ENCODE measurements at places on chromosomes 2 and 18.
A peak's percentile ranks its signal among the peaks of the same experiment; 100 is the strongest.

DNA sequence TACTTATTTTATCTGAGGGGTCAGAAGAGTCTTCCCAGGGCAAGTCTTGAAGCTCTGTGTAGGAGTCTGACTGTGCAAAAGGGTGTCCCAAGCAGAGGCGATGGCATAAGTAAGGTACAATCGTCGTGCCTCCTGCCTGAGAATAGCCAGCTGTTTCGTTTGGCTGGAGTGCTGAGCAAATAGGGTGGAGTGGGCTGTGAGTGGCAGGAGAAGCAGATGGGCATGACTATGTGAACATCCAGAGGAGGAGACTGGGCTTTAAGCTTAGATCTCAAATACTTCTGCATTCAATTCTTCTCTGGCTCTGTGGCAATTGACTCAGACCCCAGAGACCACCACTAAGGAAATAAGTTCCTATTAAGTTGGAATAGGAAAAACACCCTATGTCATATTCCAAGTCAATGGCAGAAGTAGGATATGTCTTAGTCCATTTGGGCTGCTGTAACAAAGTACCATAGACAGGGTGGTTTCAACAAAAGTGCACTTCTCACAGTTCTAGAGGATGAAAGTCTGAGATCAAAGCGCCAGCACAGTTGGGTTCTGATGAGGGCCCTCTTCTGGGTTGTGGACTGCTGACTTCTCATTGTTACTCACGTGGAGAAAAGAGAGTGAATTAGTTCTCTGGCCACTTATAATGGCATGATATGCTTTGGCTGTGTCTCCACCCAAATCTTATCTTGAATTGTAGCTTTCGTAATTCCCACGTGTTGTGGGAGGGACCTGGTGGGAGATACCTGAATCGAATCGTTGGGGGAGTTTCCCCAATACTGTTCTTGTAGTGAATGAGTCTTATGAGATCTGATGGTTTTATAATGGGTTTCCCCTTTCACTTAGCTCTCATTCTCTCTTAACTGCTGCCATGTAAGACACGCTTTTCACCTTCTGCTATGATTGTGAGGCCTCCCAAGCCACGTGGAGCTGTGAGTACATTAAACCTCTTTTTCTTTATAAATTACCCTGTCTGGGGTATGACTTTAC, 120.2 kb downstream of the LPIN1 start:
- no peaks in the 10 kb centered on the region for H3K27me3 ChIP-seq
- H3K36me3 ChIP-seq, result no peaks in the 10 kb centered on the region
- no peak overlapping the region for H3K4me3 ChIP-seq

GRCh38 chr2:26982102-26982742, 11.8 kb downstream of the MAPRE3 start:
- no peak overlapping the region for H3K4me3 ChIP-seq
- H3K36me3 ChIP-seq, result no peaks in the 10 kb centered on the region
- H3K4me1 ChIP-seq, result no peaks in the 10 kb centered on the region
- H3K27ac ChIP-seq, result no peak overlapping the region
- H3K27me3 ChIP-seq, result peaks cover 29% of the 10 kb centered on the region

GRCh38 chr18:28158083-28158581, 18.8 kb downstream of the CDH2 start:
- no peak overlapping the region for H3K27ac ChIP-seq
- no peaks in the 10 kb centered on the region for H3K27me3 ChIP-seq
- H3K36me3 ChIP-seq, result no peaks in the 10 kb centered on the region
- DNase-seq, result no peak
- no peaks in the 10 kb centered on the region for H3K4me1 ChIP-seq

DNA sequence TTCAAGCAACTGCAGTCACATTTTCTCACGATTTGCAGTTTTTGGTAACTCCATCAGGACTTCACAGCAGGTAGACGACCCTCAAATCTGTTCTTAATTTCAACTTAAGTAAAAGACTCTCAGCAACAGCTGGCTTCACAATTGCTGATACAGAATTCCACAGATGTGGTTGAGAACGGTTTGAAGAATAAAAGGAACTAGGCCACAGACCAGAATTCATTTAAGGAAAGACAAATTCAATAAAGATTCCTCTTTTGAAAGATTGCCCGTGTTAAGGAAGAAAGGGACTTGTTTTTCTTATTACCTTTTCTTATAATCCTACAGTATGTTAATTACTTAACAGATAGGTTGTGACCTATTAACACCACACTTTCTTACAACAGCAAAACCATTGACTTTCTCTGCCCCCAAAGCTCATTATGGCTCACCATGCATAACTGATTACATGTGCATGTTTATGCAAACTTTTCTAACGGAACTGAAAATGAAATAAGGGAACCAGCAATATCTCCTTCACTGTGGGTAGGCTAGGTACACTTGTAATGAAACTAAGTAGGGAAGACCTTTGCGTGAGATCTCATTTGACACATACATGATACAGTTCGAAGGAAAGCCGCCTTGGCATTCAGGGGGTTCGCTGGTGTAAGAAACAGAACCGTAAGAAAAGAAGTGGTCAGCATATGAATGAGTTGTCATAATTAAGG, 4.7 kb upstream of the ZNF516 start:
- no peak overlapping the region for H3K4me3 ChIP-seq
- no peak for DNase-seq
- no peak overlapping the region for H3K27ac ChIP-seq

- H3K27me3 ChIP-seq, result no peaks in the 10 kb centered on the region
- peaks cover 47% of the 10 kb centered on the region for H3K4me1 ChIP-seq
- no peak overlapping the region for H3K4me3 ChIP-seq
- H3K27ac ChIP-seq, result peak overlapping the region; percentile 73
Measured at GRCh38 chr2:136375017-136375901, 257.3 kb upstream of the CXCR4 start.

GRCh38 chr2:199581935-199582360, 124.2 kb upstream of the SATB2 start:
- no peak for DNase-seq
- no peaks in the 10 kb centered on the region for H3K27me3 ChIP-seq
- H3K4me1 ChIP-seq, result no peaks in the 10 kb centered on the region
- no peaks in the 10 kb centered on the region for H3K36me3 ChIP-seq

- no peaks in the 10 kb centered on the region for H3K4me1 ChIP-seq
- no peak overlapping the region for H3K27ac ChIP-seq
- no peaks in the 10 kb centered on the region for H3K27me3 ChIP-seq
- H3K36me3 ChIP-seq, result no peaks in the 10 kb centered on the region
- no peak overlapping the region for H3K4me3 ChIP-seq
- no peak for DNase-seq
Measured at GRCh38 chr18:12251311-12251710, 2.9 kb upstream of the CIDEA start.

- no peaks in the 10 kb centered on the region for H3K4me1 ChIP-seq
- no peak for DNase-seq
- no peak overlapping the region for H3K4me3 ChIP-seq
- peaks cover 40% of the 10 kb centered on the region for H3K27me3 ChIP-seq
- H3K27ac ChIP-seq, result no peak overlapping the region
Measured at GRCh38 chr2:37665604-37666362, 5.7 kb downstream of the CDC42EP3 start.

GRCh38 chr2:44546459-44547127, 184.8 kb downstream of the CAMKMT start:
- no peaks in the 10 kb centered on the region for H3K36me3 ChIP-seq
- H3K27me3 ChIP-seq, result no peaks in the 10 kb centered on the region
- no peak for DNase-seq
- H3K27ac ChIP-seq, result no peak overlapping the region
- no peak overlapping the region for H3K4me3 ChIP-seq

- H3K36me3 ChIP-seq, result no peaks in the 10 kb centered on the region
- no peak overlapping the region for H3K4me3 ChIP-seq
- H3K27me3 ChIP-seq, result no peaks in the 10 kb centered on the region
Measured at GRCh38 chr2:50649626-50650402, 382.1 kb downstream of the NRXN1 start.

- H3K4me1 ChIP-seq, result peaks cover 41% of the 10 kb centered on the region
Measured at GRCh38 chr2:230863442-230864121, 1.2 kb upstream of the ITM2C start.

GRCh38 chr2:72994991-72995380, 76.5 kb downstream of the SFXN5 start:
- H3K27me3 ChIP-seq, result no peaks in the 10 kb centered on the region
- H3K4me3 ChIP-seq, result no peak overlapping the region
- DNase-seq, result no peak

- H3K4me3 ChIP-seq, result no peak overlapping the region
- H3K27ac ChIP-seq, result no peak overlapping the region
- H3K27me3 ChIP-seq, result no peaks in the 10 kb centered on the region
- DNase-seq, result no peak
Measured at GRCh38 chr2:32863803-32864202, 83.0 kb upstream of the LTBP1 start.

DNA sequence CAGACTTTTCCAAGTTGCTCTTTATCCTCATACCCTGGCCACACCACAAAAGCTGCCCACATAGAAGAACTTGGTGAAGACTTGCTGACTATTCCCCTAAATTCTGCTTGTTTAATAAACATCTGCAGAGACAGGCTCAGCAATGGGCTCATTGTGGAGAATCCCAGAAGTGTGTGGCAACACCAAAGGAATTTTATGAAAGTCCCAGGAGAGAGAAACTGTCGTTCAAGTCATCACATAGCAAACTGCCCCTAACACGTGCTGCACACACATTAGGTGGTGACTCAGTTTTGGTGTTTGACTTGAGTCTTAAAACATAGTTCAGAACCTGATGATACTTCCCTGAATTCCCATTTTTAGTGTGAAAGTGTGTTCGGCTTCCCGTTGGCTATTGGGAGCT, 38.6 kb downstream of the CYP1B1 start:
- H3K27ac ChIP-seq, result no peak overlapping the region
- no peak overlapping the region for H3K4me3 ChIP-seq
- no peaks in the 10 kb centered on the region for H3K4me1 ChIP-seq
- peaks cover 19% of the 10 kb centered on the region for H3K27me3 ChIP-seq
- DNase-seq, result no peak

DNA sequence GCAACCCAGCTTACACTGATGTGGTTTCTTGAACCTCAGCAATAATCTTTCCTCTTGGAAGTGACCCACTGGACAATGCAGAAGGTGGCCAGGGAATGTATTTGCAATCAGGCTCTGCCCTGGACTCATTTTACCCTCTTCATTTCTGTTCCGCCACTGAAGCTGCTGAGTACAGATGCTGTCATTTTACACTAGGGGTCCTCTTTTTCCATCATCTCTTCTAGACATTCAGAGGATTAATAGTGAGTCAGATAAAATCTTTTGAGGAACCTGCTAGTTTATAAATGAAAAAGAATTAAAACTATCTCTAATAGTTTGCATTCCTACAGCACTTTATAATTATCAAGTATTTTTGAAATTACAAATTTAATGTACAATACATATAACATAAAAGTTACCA, 87.9 kb upstream of the PNPT1 start:
- no peaks in the 10 kb centered on the region for H3K36me3 ChIP-seq
- H3K27me3 ChIP-seq, result peaks cover 8% of the 10 kb centered on the region
- no peak overlapping the region for H3K27ac ChIP-seq
- DNase-seq, result no peak

- H3K4me1 ChIP-seq, result peaks cover 76% of the 10 kb centered on the region
- H3K4me3 ChIP-seq, result no peak overlapping the region
- H3K27me3 ChIP-seq, result no peaks in the 10 kb centered on the region
- H3K27ac ChIP-seq, result peak overlapping the region; percentile 99
- no peak for DNase-seq
- no peaks in the 10 kb centered on the region for H3K36me3 ChIP-seq
Measured at GRCh38 chr2:105794926-105795574, 50.3 kb downstream of the NCK2 start.

DNA sequence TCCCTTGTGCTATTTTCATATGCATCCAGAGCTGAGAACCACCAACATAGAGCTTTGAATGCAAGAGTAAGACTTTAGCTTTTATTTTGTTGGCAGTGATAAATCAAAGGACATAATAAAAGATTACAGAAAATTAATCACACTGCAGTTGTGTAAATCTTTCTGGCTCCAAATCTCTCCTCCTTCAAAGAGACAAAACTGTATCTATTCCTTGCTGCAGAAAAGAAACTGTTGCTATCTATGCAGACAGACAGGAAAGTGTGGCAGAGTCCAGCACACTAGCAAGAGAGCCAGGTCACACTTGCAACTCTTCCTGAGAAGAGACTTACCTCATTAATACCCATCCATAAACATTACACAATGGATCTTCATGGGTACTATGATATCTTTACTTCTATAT, 57.5 kb downstream of the DTNB start:
- no peaks in the 10 kb centered on the region for H3K27me3 ChIP-seq
- no peak overlapping the region for H3K27ac ChIP-seq
- H3K4me1 ChIP-seq, result no peaks in the 10 kb centered on the region
- DNase-seq, result no peak
- H3K4me3 ChIP-seq, result no peak overlapping the region

DNA sequence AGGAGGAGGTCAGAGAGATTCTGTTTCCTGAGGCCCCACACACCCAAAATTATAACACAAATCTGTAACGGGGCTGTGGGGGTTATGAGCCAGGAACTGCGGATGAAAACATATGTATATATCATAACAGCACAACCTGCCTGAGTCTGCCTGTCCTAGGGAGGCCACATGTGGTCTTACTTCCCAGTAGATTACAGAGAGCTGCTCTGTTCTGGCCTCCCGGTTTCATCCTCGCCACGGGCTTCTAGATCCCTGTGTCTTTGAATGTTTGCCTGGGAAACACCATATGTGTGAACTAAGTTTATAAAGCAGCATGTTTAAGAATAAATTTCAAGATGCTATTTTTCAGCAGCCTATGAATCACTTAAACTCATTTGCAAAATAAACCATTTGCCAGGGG, 124.0 kb downstream of the TMEM200C start:
- no peak for DNase-seq
- H3K4me1 ChIP-seq, result no peaks in the 10 kb centered on the region
- no peaks in the 10 kb centered on the region for H3K36me3 ChIP-seq
- H3K4me3 ChIP-seq, result no peak overlapping the region

DNA sequence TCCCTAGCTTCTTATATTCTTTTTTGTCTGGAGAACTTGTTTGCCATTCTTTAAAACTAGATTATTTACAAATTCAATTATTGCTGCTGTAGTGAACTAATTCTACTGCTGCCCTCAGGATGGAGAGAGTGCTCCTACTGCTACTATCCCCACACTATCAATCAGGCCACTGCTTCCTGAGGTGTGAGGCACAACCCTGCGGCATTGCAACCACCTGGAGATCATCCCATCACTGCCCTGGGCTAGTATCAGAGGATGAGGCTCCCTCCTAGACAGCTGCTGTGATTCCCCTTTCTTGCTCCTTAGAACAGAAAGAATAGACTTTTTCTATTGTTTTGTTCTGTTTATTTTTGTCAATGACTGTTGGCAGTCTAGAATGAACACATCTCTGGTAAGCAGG, 146.6 kb downstream of the CDH19 start:
- no peak overlapping the region for H3K4me3 ChIP-seq
- H3K27ac ChIP-seq, result no peak overlapping the region
- no peaks in the 10 kb centered on the region for H3K36me3 ChIP-seq
- H3K27me3 ChIP-seq, result no peaks in the 10 kb centered on the region

DNA sequence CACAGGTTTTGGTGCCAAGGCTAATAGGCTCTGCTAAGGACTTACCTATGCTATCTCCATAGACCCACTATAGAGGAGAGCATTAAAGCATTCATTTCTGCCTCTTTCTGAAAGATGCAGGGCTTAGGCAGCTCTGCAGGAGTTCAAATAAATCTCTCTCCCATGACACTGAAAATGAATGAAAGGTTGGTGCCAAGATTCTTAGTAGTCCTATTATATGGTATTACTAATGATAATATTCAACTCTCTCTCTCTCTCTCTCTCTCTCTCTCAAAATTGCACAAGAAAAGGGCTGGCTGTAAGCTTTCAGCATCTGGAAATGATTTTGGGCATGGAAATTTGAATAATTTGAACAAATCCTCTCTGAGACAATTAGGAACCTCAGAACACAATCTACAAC, 433.7 kb downstream of the MBD2 start:
- no peaks in the 10 kb centered on the region for H3K4me1 ChIP-seq
- no peak overlapping the region for H3K27ac ChIP-seq
- H3K4me3 ChIP-seq, result no peak overlapping the region
- H3K27me3 ChIP-seq, result no peaks in the 10 kb centered on the region

Data from DND-41 (cell line).